CD4-positive, alpha-beta T cell treated with Interleukin-17A for 1 hour (primary cell): ENCODE measurements at places on chromosomes 4 and X.

- DNase-seq: no peak
These were observed 22.5 kb downstream of the MID1 start for GRCh38 chrX:10597871-10598270.

DNA sequence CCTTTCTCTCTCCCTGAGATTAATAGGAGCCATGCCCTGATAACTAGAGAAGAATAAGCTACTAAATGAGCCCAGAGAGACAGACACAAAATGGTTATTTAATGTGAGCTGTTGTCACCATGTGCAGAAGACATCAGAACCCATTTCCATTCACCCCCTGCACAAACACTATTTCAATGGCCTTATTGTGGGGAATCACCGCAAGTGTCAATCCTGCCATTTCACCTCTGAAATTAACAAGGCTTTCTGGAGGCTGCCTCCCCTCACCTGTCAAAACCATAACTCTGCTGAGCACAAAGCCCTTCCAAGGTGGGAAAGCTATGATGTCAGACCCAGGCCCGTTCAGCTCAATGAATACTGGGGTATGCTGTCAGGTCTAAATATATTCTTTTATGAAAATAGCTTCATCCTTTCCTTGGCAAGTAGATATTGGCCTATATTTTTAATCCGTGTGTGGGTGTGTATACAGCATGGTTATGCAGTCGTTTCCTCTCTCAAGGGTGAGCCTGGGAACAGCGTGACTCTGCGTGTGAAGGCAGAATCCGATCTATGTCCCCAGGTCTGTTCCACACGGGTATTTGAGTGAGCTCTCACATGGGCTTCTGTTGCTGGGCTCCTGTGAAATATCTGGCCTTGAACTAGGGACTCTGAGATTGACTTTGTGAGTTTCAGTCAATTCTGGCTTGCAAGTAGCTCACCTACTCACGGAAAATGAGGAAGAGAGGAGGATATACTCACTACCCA lies 266.3 kb downstream of the FBXW7 start:
- DNase-seq: no peak

GRCh38 chr4:7779432-7779768 lies 160.3 kb downstream of the AFAP1 start:
- no peak for DNase-seq

- DNase-seq: no peak
These were observed 1.1 kb upstream of the HTATSF1 start for GRCh38 chrX:136496186-136496763.

GRCh38 chr4:138235419-138235952 lies 6.7 kb downstream of the SLC7A11 start:
- no peak for DNase-seq

- no peak for DNase-seq
These were observed 519.6 kb downstream of the IQCM start for GRCh38 chr4:149296084-149296483.

DNA sequence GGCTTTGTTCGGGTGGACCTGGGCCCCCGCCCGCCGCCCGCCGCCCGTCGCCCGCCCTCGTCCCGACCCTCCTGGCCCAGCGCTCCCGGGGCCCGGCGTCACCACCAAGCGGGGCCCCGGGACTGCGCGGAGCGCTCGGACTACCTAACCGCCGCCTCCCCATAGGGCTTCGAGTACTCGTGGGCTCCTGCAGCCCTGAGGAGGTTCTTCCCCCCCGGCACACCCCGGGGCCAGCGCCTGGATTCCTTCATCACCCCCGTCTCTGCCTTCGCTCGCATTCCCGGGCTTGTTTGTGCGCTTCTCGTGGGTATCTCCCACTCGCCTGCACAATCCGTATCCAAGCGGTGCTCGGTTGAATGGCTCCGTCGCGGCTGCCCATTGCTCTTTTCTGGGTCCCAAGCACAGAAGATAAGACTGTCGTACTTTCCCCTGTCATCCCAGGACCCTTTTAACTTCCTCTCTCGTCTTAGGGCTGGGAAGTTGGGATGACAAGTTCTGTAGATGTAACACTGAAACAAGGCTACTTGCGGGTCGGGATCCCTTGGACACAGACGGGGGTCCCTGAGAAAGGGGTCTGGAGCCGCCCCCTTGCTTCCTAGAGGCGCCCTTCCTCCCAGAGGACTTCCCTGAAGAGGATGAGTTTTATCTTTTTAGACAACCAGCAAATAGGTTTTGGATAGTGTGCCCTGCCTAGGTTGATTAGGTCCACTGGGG lies 565 bp downstream of the MOB1B start:
- no peak for DNase-seq

GRCh38 chr4:184583738-184584502 lies 65.3 kb downstream of the CASP3 start:
- DNase-seq: peak; percentile 13

- DNase-seq: no peak
These were observed 24.9 kb downstream of the NLGN3 start for GRCh38 chrX:71169586-71169985.

- DNase-seq: no peak
These were observed 141.0 kb downstream of the MAB21L2 start for GRCh38 chr4:150722908-150723362.

GRCh38 chr4:84917869-84918600 lies 48.5 kb downstream of the WDFY3 start:
- no peak for DNase-seq

- no peak for DNase-seq
These were observed 123.9 kb downstream of the TBCK start for GRCh38 chr4:106192131-106192530.

DNA sequence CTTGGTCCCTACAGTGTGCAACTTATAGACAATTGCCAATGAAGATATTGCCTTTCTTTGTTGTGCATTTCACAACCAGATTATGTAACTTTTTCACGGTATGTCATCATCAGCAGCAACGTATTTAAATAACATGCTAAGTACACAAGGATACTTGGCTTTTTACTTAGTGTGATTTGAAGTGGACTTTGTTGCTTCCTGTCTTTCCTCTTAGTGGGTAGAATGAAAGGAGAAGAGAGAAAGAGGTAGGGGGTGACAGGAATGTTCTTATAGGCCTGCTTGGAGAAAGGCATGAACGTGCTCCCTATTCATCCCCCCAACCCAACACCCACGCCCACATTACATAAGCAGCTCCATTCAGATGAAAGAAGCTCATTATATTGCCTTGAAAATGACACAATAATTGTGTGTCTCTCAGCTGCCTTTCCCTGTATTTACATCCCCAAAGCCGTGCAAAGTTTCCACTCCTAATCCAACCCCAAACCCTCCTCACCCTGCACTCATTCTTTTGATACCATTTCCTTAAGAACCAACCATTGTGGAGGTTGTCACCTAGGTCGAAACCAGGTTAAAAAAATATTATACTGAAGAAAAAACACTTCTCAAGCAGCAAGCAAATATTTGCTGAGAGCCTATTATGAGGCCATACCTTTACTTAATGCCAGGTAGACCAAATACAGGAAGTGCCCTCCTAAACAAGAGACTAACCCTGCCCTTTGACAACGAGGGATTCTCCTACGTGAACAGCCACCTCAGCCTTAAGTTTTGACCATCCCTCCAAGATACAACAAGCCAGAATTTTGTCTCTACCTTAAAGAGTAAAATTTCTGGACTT lies 25.2 kb upstream of the GK start:
- DNase-seq: no peak

DNA sequence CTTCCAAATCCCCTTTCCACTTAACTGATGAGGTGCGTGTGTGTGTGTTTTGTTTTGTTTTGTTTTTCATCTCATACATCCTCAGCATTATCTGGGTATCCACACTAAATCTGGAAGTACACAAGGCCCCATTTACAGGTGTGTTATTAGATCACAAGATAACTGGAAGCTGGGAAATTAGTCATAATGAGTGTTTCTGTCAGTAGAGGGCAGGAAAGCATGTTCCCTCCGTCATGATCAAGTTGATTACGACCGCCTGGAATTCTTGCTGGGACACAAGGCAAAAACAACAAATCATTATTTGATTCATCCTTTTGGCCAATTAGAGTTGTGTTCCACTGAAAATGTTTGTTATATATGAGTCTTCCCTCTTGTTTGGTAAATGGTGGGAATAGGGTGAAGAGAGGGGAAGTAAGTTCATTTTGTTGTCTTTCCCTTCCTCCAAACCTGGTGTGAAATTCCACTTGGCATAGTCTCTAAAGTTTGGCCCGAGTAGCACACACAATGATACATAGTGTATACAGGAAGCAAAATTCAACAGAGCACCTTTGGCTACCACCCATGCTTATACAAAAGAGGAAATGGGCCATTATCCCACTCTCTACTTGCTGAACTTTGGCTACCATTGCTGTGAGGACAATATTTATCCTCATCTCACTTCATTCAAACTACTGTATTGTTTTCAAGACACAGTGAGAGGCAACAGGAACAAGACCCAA lies 33.3 kb upstream of the TLL1 start:
- DNase-seq: no peak

DNA sequence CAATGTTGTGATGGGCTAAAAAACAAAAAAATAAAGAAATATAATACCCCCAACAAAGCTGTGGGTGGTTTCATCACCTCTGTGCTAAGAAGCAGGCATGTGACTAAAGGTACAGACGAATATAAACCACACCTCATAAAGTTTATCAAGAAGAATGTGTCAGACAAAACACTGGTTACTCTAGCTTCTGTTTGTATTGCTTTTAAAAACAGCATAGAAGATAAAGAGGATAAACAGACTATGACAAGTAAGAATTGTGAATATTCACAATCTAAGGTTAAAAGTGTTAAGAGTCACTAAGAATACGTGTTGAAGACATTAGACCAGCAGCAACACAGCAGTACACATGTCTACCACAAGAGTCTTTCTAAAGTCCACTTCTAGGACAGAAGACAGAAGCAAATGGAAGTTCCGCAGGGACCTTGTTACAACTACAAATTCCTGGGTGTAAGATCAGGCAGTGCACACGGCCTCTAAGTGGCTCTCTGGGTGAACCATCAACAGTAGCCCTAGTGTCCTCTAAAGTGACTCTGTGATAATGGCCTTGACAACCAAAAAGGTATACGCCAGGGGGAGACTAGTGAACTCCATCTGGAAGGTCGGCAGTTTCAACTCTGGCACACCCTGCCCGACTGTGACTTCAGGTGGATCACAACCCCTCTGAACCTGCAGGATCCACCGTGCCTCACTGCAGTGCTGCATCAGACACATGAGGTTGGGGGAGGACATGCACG lies 8.3 kb upstream of the FGFBP2 start:
- DNase-seq: peak; percentile 6

DNA sequence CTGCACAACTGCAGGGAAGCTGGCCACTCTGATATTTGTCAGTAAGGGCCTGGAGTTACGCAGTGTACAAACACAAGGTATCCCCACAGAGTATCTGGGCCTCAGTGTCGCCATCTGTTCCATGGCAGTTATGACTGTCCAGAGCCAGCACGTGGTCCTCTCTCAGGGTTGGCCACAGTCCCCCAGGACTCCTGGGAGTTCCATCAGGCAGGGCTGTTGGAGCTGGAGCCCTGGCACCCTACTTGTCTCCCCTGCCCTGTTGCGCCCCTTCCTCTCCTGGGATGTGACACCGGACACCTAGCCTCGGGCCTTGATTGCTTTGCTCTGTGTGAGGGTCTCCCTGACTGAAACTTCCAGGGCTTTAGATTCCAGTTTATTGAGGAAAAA lies 8.4 kb downstream of the HTRA3 start:
- no peak for DNase-seq

DNA sequence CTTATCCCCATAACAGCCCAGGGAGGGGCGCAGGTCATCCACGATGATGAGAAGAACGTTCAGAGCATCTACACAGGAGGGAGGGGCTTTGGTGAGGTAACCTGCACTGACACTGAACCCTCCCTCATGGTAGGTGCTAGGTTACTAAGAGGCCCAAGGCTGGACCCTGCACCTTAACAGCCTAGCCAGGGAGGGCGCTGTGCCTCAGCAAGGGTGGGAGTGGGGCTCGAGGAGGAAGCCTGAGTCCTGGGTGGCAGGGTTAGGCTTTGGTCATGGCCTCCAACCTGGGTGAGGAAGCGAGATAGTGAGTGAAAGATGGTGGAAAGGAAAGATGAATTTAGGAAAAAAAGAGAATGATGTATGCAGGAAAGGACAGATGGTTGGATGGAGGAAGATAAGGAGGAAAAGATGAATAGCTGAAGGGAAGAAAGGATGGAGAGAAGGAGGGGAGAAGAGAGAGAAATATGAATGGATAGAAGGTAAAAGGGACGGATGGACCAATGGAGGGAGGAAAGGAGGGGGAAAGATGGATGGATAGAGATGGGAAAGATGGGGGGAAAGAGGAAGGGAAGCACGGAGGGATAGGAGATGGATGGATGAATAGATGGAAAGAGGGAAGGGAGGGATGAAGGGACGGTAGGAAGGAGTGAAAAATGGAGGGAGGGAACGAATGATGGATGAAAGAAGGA lies 736 bp downstream of the IDS start:
- peak; percentile 83 for DNase-seq

GRCh38 chr4:113531572-113531971 lies 230.0 kb downstream of the CAMK2D start:
- DNase-seq: no peak

DNA sequence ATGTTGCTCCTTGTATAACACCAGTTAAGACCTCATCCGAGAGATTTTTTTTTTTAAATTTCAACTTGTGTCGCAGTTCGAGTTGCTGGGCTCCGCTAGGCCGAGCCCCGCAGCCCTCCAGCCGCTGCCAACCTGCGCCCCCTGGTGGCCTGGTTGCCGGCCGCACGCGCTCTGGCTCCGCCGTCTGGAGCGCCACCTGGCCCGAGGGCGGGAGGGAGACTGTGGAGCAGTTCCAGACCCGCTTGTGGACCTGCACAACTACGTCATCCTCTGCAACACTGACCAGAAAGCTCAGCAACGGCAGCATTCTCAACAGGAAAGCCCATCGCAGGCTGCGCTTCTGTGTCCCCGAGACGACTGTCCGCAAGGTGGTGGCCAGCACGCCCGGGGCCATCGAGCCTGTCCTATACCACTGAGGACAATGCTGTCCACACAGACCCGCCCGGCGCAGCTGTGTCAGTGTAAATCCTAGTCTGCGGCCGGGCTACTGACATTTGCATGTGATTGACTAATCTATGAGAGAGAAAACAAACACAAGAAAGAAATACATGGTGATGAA lies 39.1 kb downstream of the ARL9 start:
- DNase-seq: peak; percentile 85

DNA sequence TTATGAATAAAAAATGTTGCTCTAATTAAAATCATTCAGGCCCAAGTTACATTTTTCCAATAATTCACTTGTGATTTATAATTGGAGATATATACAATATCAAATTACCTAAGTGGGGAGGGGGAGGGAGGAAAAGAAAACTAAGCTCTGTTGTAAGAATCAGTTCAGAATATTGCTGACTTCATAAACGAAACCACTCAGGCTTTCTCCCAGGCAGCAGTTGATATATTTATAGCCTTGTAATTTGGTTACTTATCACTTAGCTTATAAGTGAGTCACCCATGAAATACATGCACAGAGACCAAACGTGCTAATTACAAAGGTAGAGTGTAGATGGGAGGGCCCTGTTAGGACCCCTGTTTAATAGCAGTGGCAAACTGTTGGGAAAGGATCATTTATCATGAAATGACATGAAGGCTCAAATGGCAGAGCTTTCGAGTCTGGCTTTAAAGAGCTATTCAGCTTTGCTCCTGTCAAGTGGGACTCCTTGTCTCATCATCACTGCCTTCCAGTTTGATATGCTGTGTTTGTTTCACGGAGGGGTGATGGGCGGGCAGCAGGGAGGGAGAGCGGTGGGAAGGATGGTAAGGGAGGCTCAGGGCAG lies 105.6 kb upstream of the PGRMC2 start:
- no peak for DNase-seq
